ENCODE measurements at places on chromosomes 6 and 20. TPM values are rescaled to one million over a fixed set of nuclear protein-coding genes. Genes with fewer than 3 reads are reported as not detected.

The SMOC2 gene
- 11.4 TPM for polyA plus RNA-seq

The DOK5 gene
- 2.5 TPM for polyA plus RNA-seq

The TNXB gene
- polyA plus RNA-seq: 24.8 TPM

The MOG gene
- not detected for polyA plus RNA-seq

The HAO1 gene
- 0.13 TPM for polyA plus RNA-seq

The TUBB2B gene
- 7.6 TPM for polyA plus RNA-seq

The BPIFB1 gene
- polyA plus RNA-seq: 0.08 TPM

The CFAP61 gene
- polyA plus RNA-seq: 5.7 TPM

The LY6G6D gene
- polyA plus RNA-seq: not detected

The CST4 gene
- polyA plus RNA-seq: not detected

The C6orf58 gene
- 1.8 TPM for polyA plus RNA-seq

The TBX18 gene
- 0.88 TPM for polyA plus RNA-seq

The ENPP4 gene
- 10.0 TPM for polyA plus RNA-seq

The RBPJL gene
- polyA plus RNA-seq: not detected

The ADAM33 gene
- 16.1 TPM for polyA plus RNA-seq

The TRIM10 gene
- polyA plus RNA-seq: 0.44 TPM

The DEF6 gene
- 7.0 TPM for polyA plus RNA-seq

The LTB gene
- polyA plus RNA-seq: 2.5 TPM

The RSPH4A gene
- 10.8 TPM for polyA plus RNA-seq

The COL12A1 gene
- polyA plus RNA-seq: 29.3 TPM

The ZNF391 gene
- polyA plus RNA-seq: 18.9 TPM

The EYA2 gene
- 2.7 TPM for polyA plus RNA-seq
